ENCODE measurements at places on chromosomes 2 and 18.
A peak's percentile ranks its signal among the peaks of the same experiment; 100 is the strongest.

DNA sequence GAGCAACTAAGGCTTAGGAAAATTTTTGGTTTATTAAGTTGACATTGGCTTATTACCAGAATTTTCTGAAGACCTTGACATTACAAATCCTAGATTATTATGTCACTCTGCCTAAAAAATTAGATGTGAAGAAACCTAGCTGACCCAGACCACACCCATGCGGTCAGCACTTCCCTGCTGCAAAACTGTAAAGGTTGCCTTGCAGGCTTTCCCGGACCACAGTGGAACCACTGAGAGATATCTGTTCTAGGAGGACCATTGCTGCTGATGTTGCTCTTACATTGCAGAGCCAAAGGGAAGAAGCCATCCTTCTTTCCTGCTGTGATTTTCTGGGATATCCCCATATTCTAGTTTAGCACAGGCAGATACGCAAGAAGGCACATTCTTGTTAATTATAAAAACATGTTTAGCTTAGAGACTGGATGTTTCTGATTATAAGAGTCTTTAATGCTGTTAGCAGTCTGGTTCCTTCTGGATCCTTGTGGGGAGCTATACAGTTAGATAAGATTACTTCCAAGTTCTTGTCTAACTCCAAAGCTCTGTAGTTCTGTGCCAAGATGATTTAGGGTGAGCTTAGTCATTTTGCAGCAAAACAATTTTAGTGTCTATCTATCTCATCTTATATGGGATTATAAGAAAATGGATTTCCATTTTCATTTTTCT lies 70.2 kb downstream of the AOX1 start:
- DNase-seq, result no peak

DNA sequence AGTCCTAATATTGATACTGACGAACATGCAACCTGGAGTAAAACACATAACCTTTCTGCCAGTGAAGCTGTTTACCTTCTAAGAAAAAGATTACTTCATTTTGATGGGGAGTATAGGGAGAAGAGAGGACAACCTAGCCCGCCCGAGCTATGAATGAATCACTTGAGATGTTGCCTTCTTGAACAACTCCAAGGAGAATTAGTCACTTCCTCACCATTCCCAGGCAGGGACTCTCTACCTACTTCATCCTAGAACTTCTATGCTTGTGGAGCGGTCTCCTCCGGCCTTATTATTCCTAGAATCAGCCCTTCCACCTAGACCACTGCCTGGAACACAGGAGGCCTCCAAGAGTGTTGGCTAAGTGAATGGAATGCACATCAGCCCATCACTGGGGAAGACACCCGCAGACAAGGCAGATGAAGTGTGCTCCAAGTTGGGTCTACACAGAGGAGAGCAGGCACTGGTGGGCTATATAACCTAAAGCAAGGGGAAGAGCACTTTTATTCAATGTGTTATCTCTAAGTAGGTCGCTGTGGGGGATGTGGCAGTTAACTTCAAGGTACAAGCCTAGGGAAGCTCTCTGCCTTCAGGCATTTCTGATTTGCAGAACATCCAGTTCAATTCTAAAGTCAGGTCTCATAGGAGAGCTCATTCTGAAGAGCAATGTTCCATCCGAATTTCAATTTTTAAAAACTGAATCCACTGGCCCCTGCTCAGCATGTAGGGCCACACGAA lies 57.4 kb downstream of the STK39 start:
- DNase-seq, result no peak

GRCh38 chr18:63550068-63550467 lies 7.9 kb downstream of the SERPINB12 start:
- DNase-seq, result no peak

DNA sequence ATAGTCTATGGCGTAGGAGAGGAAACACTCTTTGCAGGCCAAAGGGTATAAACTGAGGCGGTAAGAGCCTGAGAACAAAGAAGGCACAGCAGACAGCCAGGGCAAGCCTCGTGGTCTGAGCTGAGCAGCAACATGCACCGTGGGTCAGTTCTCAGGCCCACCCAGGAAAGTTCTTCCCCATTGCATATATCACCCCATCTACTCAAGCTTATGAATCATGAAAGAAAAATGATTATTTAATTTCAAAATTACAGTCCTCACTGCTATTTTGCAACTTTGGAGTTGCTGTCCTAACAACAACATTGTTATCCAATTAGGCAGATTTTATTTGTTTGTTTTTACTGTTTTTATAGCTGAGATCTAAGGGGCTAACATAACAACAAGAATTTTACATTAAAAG lies 54.7 kb upstream of the RIOK3 start:
- no peak for DNase-seq

DNA sequence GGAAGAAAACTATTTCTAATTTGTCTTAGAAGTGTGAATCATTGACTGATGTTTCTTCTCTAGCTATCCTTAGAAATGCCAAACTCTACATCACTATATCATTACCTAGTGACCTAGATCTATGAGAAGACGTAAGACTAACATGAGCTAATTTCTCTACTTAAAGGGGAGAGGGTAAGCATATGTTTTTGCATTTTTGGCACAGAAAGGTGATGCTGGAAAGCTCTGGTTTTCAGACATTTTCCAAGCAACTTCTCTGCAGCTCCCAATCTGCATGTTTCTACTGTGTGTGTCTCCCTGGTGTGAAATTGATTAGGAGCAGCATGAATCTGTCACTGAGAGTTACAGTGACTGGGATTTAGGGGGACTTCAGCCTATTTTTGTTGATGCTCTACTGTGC lies 235.2 kb upstream of the LINC00305 start:
- no peak for DNase-seq

DNA sequence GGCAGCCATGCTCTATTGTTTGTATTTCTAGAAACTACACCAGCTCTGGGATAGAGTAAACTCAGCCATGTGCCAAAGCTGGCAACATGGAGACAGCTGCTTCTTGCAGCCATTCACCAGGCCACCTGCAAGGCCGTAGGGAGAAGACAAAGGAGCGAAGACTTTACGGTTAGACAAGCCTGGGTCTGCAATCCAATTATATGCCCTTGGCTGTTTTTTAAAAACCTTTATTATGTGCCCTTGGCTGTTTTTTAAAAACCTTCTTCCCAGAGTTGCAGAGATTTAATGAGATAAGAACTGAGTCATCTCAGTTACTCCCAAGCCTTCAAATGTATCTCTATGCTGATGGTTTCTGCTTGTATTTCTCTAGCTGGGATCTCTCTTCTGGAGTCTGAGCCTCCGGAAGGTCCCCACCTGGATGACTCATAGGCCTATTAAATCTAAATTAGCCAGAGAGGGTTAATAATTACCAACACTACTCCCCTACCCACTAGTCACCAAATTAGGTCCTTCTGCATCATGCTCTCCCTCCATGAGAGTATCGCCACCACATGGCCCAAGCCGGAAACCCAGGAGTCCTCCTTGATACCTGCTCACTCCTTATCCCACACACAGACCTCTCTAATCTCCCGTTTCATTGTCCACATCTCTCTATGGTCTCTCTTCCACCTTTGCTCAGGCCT lies 17.5 kb upstream of the DPP4 start:
- no peak for DNase-seq

- DNase-seq, result no peak
Measured at GRCh38 chr2:152466980-152467676, 132.2 kb downstream of the FMNL2 start.

- no peak for DNase-seq
Measured at GRCh38 chr2:74138600-74139323, 8.9 kb downstream of the BOLA3 start.

- DNase-seq, result no peak
Measured at GRCh38 chr18:3839581-3839981, 389.6 kb downstream of the TGIF1 start.

- DNase-seq, result no peak
Measured at GRCh38 chr2:116761864-116762263, 1052.6 kb upstream of the DDX18 start.

DNA sequence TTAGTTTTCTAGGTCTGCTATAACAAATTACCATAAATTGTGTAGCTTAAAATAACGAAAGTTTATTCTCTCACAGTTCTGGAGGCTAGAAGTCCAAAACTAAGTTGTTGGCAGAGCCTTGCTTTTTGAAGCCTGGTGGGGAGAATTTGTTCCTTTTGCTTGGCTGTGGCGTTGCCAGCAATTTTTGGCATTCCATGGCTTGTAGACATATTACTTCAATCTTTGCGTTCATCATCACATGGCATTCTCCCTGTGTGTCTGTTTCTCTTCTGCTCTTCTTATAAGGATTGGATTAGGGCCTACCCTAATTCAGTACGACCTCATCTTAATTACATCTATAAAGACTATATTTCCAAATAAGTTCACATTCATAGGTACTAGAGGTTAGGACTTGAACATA lies 217.7 kb downstream of the MBD5 start:
- no peak for DNase-seq

- DNase-seq, result no peak
Measured at GRCh38 chr2:225502971-225503370, 103.5 kb downstream of the NYAP2 start.

GRCh38 chr2:197298609-197299008 lies 12.0 kb downstream of the ANKRD44 start:
- DNase-seq, result no peak

- DNase-seq, result no peak
Measured at GRCh38 chr2:238895891-238896600, 48.2 kb downstream of the TWIST2 start.

DNA sequence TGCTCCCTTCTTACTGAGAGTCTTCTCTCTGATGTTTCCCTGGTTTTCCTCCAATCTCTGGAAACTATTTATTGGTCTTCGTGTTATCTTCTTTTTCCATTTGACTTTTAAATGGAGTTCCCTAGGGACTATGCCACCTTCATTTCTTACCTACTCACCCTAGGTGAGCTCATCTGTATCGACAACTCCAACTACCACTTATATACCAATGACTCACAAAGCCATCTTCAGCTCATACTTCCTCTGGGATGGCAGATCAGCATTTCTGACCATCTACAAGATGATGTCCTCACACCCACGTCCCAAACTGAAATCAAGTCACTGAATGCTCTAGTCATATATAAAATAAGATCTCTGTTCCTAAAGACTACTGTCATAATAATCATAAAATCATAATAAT lies 40.6 kb downstream of the CFAP210 start:
- no peak for DNase-seq

GRCh38 chr2:109372614-109373013 lies 241.2 kb downstream of the SEPTIN10 start:
- no peak for DNase-seq

GRCh38 chr2:234329202-234329960 lies 167.5 kb downstream of the ARL4C start:
- DNase-seq, result no peak

DNA sequence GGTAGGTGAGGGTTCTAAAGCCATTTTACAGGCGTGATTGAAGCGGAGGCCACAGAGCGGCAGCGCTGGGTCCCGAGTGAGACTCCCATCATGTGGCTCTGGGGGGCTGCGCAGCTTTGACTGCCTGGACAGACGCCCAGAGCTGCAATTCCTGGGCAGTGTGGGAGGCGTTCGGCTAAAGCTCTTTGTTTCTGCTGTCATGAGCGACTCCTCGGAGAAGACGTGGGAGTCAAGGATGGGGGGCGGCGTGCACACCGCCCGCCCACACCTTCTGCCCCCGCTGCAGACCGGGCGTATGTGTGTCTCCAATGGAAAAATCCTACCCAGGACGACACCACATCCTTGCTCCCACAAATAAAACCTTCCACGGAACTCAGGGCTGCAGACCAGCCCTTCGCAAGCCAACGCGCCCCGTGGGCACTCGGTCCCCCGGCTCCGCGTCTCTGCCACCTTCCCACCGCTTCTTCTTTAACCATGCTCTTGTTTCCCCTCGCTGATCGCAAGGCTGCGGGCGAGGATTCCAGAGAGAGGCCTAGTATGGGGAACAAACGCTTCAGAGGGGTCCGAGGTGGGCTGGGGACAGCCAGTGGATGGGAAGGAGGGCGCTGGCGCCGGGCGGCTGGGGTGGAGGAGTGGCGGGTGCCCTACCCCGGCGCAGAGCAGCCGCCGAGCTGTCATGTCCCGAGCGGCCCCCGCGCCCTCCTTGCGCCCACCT lies 680 bp upstream of the LBH start:
- DNase-seq, result no peak

DNA sequence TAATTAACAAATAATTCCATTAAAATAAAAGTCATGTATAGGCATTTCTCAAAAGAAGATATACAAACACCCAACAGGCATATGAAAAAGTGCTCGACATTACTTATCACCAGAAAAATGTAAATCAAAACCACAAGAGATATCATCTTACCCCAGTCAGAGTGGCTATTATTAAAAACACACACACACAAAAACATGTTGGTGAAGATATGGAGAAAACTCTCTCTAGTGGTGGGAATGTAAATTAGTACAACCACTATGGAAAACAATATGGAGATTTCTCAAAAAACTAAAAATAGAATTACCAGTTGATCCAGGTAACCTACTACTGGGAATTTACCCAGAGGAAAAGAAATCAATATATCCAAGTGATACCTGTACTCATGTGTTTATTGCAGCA lies 966.3 kb upstream of the POU3F3 start:
- no peak for DNase-seq

GRCh38 chr2:18467749-18468360 lies 92.6 kb downstream of the RDH14 start:
- DNase-seq, result no peak

- no peak for DNase-seq
Measured at GRCh38 chr18:49544362-49544761, 17.5 kb upstream of the LIPG start.

DNA sequence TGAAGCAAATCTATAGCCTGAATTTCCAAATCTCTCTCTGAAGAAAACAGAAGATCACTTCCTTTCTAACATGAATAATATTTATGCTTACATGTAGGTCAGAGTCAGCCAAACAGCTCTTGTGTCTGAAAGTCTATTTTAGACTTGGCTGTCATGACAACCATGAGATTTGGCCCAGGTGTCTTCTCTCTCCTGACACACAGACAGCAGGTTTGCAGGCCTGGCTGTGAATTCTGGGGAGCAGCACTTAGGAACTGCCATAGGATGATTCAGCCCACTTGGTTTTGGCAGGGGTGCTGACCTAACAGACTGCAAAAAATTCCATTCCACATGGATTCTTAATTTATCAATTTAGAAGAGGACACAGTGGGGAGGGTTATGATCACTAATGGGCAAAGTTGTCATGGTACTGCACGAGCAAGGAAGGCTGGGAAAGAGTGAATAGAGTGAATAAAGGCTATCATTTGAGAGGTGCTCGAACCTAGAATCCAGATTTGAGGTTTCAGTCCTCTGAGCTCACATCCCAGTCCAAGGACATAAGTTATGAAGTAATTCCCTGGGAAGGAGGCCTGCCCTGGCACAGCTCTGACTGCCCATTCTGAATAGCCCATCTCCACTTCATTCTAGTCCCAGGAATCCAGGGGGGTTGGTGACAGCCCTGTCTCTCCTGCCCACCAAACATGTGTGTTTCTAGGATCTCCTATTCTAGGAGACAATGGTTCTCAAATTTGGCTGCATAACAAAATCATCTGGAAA lies 453.9 kb upstream of the TRIB2 start:
- DNase-seq, result peak; percentile 26

- DNase-seq, result no peak
Measured at GRCh38 chr2:138607746-138608145, 106.2 kb downstream of the SPOPL start.

GRCh38 chr2:240898108-240898730 lies 2.3 kb upstream of the MAB21L4 start:
- no peak for DNase-seq

DNA sequence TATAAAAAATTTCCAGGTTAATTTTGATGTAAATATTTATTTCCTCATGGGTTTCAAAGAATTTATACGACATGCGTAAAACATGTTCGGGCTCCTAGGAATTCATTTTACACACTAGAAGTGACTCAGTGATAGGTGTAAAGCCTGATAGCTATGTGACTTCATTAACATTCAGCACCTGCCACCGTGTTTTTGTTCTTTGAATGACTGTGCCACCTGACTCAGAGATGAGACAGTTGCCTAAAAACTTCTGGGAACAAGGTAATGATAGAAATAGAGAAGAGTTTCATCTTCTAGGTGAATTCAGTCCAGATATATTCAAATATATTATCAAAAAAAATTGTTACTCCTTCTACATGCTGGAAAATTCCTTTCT lies 10.0 kb downstream of the IL1R2 start:
- no peak for DNase-seq
